Left ventricle myocardium inferior (tissue), 1 donor: ENCODE measurements at places on chromosomes 2 and 18.

- DNase-seq, result no peak
Observed at GRCh38 chr2:76050196-76050595, 339.5 kb upstream of the GCFC2 start.

- no peak for DNase-seq
Observed at GRCh38 chr2:166784296-166784946, 103.9 kb upstream of the XIRP2 start.

DNA sequence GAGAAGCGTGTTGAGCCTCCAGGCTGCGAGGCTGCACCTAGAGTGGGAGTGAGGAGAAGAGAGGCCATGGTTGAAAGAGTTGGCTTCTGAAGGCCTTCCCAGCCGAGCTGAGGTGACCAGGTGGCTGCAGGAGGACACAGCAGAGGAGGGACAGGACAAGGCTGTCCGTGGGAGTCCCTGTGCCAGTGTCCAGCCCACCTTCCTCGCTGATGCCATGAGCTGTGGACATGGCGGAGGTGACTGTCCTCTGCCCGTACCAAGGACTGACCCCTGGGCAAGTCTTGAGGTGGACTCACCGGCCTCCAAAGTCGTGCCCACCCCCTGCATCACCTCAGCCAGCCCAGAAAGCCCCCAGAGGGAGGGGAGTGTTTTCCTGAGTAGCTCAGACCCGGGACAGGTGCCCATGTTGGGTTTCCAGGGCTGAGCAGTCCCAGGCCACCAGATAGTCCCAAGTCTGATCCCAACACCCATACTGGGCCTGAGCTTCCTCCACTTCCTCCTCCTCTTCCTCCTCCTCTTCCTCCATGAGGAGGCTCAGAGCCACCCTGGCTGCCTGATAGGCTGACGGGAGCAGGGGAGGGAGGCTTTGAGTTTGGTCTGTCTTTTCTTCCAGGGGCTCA is 43.0 kb upstream of the FOSL2 start:
- DNase-seq, result no peak

DNA sequence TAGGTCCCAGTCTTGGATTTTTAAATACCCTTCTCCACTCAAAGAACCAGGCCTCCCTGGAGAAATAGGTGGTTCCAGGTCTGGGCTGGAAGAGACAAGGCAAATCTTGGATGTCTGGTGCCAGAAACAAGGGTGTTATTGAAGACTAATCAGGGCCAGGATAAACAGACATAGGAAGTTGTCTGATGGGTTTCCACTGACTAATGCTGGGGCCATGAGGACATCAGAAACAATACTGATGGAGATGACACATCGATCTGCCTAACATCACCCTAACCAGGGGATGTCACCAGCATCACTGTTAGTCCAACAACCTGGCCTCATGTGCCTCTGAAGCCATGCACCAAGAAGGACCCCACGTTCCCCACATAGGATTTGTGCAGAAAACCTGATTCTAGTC is 42.5 kb upstream of the GLI2 start:
- DNase-seq, result no peak

GRCh38 chr18:12313530-12314245 is 5.6 kb downstream of the TUBB6 start:
- DNase-seq, result no peak

- DNase-seq, result no peak
Observed at GRCh38 chr2:15704788-15705115, 113.1 kb downstream of the DDX1 start.

DNA sequence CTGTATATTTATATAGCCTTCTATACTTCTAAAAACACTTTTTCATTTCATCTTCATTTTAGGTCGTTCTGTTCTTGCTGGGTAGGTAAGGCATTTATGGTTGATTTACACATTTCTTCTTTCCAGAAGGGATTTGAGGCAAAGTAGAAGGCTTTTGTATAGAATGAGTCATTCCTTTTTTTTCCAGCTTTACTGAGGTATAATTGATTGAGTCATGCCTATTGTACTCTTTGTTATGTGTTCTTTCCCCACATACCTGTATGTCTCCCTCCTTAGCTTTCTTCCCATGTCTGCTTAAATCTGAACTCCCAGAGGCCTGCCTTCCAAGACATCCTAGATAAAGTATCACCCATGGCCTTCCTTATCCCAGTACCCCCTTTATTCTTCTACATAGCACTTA is 4.8 kb upstream of the CDC42EP3 start:
- no peak for DNase-seq

- no peak for DNase-seq
Observed at GRCh38 chr2:228426502-228427216, 245.2 kb upstream of the SPHKAP start.
